ENCODE measurements at places on chromosomes 6 and 20. TPM values are rescaled to one million over a fixed set of nuclear protein-coding genes. Genes with fewer than 3 reads are reported as not detected.

The SLC44A4 gene
- total RNA-seq, result under 0.01 TPM

The ZDHHC14 gene
- 6.5 TPM for total RNA-seq

The CRISP1 gene
- total RNA-seq, result not detected

The PSORS1C2 gene
- not detected for total RNA-seq

The E2F1 gene
- total RNA-seq, result 5.1 TPM

The FAM83B gene
- not detected for total RNA-seq

The PRIM2 gene
- total RNA-seq, result 19.0 TPM

The IER3 gene
- total RNA-seq, result 82.1 TPM

The TCP11 gene
- total RNA-seq, result not detected

The DBNDD2 gene
- 4.3 TPM for total RNA-seq

The MCHR2 gene
- total RNA-seq, result not detected

The PBOV1 gene
- not detected for total RNA-seq

The SLC22A2 gene
- total RNA-seq, result not detected

The PRDM13 gene
- not detected for total RNA-seq

The HLA-DMA gene
- 0.27 TPM for total RNA-seq

The VGLL2 gene
- not detected for total RNA-seq

The GABRR1 gene
- total RNA-seq, result not detected

The C20orf96 gene
- total RNA-seq, result 3.4 TPM

The PRKN gene
- total RNA-seq, result 0.09 TPM

The OR2J2 gene
- total RNA-seq, result not detected

The PACRG gene
- 0.45 TPM for total RNA-seq

The COX4I2 gene
- total RNA-seq, result not detected

The SPDEF gene
- total RNA-seq, result not detected

The ULBP1 gene
- total RNA-seq, result 0.09 TPM

The GJA1 gene
- 435 TPM for total RNA-seq

The DUSP15 gene
- total RNA-seq, result not detected

The MLN gene
- total RNA-seq, result not detected

The PDYN gene
- not detected for total RNA-seq

The IRAK1BP1 gene
- 2.6 TPM for total RNA-seq

The RBBP8NL gene
- total RNA-seq, result not detected

The HSPA1L gene
- 0.85 TPM for total RNA-seq

The WFDC2 gene
- not detected for total RNA-seq

The FITM2 gene
- 5.3 TPM for total RNA-seq

The NRN1 gene
- total RNA-seq, result 23.5 TPM

The IMPG1 gene
- total RNA-seq, result not detected

The ABHD16B gene
- not detected for total RNA-seq

The HLA-B gene
- total RNA-seq, result 212 TPM

The MLIP gene
- 13.5 TPM for total RNA-seq

The CHRNA4 gene
- not detected for total RNA-seq

Measured in endothelial cell of coronary artery (primary cell).